Activated T-helper 17 cell treated with anti-CD3 and anti-CD28 coated beads, Interleukin-2, amount 50 U/mL, for 72 hours (primary cell): ENCODE measurements at places on chromosomes 12 and 14.

DNA sequence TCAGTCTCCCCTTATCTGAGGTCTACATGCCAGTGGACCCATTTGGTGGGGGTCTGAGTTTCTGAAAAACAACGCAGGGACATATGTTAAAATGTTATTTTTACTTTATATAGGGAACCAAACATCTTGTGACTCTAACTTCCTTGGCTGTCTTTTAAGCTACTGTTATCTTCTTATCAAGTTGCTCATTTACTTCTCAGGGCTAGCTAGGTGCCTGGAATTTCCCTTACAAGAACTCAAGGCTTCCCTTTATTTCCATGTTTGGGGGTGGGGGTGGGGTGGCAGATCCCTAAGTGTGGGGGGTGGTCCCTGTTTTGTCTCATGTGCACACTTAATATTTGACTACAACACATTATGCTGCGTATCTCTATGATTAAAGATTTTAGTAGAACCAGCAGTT lies 31.6 kb downstream of the PPP1R36 start:
- ATAC-seq: no peak

DNA sequence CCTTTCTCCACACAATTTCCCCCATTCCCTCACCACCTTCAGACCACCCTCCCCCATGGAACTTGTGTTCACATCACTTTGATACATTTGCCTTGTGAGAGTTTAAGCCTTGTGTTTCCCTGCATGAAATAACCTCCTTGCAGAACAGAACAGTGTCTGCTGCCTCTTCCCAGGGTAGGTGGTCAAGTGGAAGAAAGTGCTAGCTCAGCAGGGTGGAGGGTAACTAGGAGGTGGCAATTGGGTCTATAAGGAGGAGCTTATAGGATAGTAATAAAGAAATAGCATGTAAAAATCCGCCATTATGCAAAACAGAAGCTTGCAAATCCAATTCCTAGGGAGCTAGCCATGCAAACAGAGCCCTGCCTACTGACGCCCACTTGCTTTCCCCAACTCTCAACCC lies 13.9 kb upstream of the KRT8 start:
- no peak for ATAC-seq

- ATAC-seq: no peak
Measured at GRCh38 chr12:56953314-56953713, 4.1 kb downstream of the RDH16 start.

GRCh38 chr12:25051656-25052195 lies 102.8 kb upstream of the BCAT1 start:
- ATAC-seq: peak; percentile 80

DNA sequence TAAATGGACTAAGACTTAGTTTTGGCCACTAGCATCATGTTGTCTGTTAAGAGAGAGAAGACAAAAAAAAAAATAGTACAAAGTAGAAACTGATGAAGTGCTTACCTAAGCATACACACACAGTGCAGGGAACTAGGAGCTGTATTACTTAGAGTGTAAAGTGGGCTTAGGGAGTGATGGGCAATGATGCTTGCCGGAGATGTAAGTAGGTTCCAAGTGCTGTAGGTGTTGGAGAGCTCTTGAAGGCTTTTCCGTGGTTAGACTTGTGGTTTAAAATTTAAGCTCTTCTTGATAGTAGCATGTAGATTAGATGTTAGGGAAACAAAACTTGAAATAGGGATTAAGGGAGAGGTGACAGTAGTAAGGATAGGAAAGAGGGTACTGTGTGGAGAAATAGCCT lies 34.7 kb downstream of the MIA2 start:
- ATAC-seq: peak; percentile 13
